ENCODE measurements at places on chromosomes 7 and 10. TPM values are rescaled to one million over a fixed set of nuclear protein-coding genes. Genes with fewer than 3 reads are reported as not detected.

The ENO4 gene
- polyA plus RNA-seq: 0.52 TPM

The OPALIN gene
- not detected for polyA plus RNA-seq

The AOAH gene
- 2.7 TPM for polyA plus RNA-seq

The ACBD5 gene
- polyA plus RNA-seq: 22.5 TPM

The ZNF117 gene
- polyA plus RNA-seq: 4.7 TPM

The CFAP69 gene
- polyA plus RNA-seq: 9.2 TPM

The GTPBP4 gene
- polyA plus RNA-seq: 18.9 TPM

DNA sequence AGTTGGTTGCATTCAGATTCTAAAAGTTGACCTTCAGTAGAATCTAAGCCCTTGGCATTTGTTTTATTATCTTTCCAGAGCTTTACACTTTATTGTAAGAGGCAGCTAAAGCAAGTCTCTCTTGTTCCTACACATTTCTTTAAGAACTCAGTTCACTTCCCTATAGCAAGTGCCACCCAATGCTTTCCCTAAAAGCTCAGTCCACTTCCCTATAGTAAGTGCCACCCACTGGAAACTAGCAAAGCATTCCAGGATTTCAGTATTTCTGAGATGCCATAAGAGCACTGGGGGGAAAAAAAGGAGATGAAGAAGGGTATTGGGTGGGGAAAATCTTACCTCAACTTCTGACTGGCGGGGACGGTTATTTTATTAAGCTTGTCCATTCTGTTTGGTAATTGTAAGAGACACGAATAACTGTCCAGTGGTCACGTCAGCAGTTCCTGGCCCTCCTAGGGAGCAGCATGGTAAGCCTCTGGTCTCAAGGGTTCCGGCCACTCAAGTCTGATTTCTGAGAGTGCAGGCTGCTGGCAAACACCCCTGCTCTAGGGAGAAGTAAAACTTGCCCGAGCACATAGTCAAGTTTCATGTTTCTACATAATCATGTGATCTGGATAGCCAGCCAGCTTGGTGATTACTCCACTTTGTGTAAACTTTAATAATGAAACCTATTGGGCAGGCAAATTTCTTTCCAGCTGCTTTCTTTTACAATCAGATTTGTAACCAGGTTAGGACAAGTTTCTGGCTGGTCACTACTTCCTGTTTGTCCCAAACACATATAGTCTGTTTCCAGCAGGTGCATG, at the start of gene BLNK:
Gene BLNK, minus strand, starts transcription at position 554 of the 800 bp plus-strand sequence. Its CDS starts 171 bp downstream, at position 383.
- peak; percentile 85 for DNase-seq

- DNase-seq: no peak
Observed at GRCh38 chr10:49276596-49276995, 22.4 kb upstream of the C10orf71 start.

DNA sequence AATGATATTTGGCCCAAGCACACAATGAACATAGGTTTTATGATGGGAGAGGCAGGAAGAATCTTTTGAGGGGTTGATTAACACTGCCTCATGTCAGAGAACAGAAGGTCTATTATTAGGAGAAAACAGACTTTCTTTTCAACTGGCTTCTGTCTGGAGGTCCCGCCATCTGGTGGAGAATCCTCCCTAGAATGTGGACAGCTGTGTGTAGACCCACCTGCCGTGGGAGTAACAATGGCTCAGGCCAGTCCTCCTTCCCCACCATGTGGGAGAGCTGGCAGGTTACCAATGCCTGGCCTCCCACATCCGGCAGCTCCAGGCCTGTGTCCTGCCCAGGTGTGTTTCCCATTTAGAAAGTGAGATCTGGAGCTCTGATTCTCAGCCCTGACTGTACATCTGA, 70.4 kb upstream of the AOAH start:
- DNase-seq: peak; percentile 33

GRCh38 chr10:59631237-59631636, 78.4 kb downstream of the SLC16A9 start:
- DNase-seq: no peak

DNA sequence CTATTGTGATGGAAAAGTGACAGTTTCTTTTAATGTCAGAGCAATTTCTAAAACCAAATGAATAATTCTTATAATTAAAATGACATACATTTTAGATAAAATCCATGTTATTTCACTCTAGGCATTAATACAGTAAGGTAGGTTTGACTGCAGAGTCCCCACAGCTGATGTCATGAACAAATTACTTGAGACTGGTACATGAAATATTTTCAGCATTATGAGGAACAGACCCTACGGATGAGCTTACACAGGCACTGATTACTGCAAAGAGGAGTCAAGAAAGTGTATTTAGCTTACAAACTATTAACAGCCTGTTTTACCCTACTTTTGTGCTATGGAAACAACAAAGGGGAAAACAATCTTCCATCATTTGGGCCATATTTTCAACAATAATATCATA, 8.9 kb downstream of the COL1A2 start:
- DNase-seq: no peak
